ENCODE measurements at places on chromosomes 12 and 14.
A peak's percentile ranks its signal among the peaks of the same experiment; 100 is the strongest.

- DNase-seq, result no peak
These were observed 33.2 kb upstream of the STRN3 start for GRCh38 chr14:31059152-31059924.

DNA sequence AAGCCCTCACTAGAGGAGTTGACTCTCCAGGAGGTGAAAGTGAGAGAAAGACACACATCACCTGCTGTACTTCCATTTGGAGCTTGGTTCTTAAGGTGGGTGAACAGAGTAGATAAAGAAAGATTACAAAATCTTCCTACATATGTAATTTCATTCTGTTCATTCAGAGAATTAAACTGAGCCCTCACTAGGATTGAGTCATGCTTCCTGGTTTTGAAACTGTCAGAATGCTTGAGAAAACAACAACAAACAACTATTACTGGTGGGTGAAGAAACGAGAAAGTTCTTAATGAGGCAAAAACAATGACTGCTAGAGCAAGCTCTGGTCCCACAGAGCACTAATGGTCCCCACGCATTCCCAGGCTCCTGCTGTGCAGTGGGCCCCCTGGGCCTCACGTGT lies 841.7 kb downstream of the VRK1 start:
- DNase-seq, result no peak

DNA sequence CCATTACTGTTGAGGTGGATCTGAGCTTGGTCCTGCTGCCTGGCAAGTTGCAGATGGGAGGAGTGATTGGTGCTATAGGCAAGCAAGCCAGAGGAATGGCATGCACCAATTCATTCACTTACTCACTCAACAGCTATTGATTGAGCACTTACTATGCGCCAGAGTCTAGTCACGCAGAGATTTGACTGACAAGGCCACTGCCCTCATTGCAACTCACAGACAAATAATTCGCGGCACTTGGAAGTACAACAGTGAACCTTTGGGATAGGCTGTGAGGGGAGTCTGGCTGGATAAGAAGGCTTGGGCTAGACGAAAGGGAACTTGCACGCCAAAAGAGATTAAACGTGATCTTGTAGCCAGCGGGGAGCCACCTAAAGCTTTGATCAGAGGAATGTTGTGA lies 96.2 kb downstream of the NEDD1 start:
- no peak for DNase-seq

GRCh38 chr12:101939856-101940265 lies 62.5 kb downstream of the DRAM1 start:
- peak; percentile 60 for DNase-seq

DNA sequence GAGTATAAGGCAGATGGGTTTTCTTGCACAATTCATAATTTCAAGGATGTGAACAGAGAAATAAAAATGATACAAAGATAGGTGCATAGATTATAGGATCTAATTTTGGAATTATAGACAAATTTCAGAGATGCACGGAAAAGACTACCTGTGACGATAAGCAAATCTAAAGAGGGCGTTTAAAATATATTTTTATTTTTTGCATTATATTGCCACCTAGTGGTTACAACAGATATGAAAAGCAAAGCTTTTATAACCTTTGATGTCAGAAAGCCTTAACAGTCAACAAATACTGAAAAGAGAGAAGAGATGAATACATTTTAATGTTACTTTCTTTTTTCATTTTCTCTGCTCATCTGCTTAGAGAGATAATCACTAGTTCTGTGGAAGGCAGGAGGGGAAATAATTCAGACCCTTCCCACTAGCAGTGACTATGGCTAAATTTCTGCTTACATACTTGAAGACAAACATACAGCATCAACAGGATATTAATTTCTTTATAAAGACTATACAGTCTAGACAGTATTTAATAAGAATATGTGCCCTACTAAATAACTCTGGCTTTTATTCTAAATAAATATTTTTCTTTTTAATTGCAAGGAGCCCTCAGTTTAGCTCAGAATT lies 46.3 kb downstream of the NTS start:
- DNase-seq, result peak; percentile 14

DNA sequence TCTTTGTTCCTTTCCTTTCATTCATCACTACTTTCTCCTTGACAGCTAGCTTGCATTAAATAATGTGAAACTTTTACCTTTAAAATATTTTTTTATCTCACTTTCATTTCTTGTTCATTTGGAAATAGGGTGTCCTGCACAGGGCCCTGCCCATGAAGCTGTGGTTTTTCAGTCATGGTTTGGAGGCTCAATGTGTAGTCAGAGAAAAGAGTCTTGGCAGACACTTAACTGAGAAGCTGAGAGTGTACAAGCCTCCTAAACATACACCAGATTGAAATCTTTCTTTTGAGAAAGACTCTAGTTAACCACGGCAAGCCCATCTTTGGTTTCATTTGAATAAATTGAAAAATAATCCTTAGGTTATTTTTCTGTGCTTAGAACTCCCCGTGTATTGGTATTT lies 74.2 kb downstream of the KICS2 start:
- DNase-seq, result no peak

- no peak for DNase-seq
These were observed 12.9 kb upstream of the TRIM9 start for GRCh38 chr14:51107801-51108200.

GRCh38 chr12:120584343-120585149 lies 3.3 kb upstream of the POP5 start:
- peak; percentile 82 for DNase-seq

- no peak for DNase-seq
These were observed 258.9 kb downstream of the VRK1 start for GRCh38 chr14:97056086-97056485.

DNA sequence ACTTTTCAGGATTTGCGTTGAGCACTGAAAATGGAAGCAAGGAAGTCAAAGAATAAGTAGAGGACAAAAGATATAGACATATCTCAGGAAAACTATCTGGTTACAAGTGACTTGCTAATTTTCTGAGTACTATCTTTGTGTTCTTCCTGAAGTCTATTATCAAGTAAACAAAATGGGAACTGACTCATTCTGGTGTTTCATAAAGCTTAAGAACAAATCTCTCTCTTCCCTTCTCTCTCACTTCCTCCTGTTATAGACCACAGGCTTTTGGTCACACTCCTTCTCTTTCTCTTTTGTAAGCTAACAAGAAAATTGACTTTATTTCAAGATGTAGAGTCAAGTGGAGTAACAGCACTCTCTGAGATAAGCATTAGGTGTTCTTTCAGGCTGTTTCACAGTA lies 406.6 kb upstream of the SYT1 start:
- no peak for DNase-seq

DNA sequence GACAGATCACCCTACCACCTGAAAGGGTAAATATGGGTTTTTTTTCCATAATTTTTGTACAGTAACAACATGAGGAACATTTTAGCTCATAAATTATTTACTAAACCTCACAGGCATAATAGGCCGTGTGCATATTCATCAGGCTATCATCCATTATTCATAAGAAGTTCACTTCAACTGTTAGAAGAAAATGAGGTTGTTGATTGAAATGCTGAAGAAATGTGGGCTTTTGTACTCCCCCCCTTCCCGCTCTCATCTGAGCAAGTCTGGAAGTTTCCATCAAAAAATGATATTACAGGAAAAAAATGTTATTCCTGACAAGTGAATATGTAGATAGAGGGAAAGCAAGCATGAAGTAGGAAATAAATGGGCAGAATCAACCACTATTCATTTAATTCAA lies 7.9 kb upstream of the POU6F1 start:
- DNase-seq, result no peak

- DNase-seq, result peak; percentile 81
These were observed 702 bp downstream of the FAM222A start for GRCh38 chr12:109714141-109714912.

- no peak for DNase-seq
These were observed 98.7 kb downstream of the ASCL4 start for GRCh38 chr12:107873223-107873622.

- peak; percentile 23 for DNase-seq
These were observed 41.7 kb upstream of the DDX11 start for GRCh38 chr12:31031951-31032335.

DNA sequence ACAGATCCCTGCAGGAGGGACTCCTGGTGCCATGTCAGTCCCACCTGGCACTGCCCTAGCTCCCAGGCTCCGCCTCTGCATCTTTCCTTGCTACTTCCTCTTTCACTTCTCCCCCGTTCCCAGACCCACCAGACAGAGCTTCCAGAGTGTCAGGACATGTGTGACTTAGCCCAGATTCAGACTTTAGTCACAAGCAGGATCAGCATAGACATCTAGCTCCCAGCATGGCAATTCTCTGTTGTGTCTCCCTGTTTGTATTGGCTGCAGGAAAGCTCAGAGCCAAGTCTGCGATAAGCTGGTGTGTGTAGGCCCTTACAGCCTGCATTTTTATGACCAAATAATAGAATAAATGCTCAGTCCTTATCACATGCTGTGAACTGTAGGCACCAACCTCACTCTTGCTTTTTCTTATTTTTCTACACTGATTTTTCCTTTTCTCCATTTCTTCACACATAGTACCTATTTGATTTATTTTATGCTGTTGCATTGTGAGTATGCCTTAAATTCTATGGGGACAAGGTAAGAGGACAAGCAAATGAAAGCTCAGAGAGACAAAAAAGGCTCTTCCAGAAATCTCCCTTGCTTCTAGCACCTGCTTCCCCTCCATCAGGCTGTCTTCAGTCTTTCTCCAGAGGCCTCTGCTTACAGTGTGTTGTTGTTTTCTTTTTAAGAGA lies 5.9 kb downstream of the DHRS2 start:
- no peak for DNase-seq

- no peak for DNase-seq
These were observed 108.8 kb downstream of the TXNDC16 start for GRCh38 chr14:52443506-52443905.

DNA sequence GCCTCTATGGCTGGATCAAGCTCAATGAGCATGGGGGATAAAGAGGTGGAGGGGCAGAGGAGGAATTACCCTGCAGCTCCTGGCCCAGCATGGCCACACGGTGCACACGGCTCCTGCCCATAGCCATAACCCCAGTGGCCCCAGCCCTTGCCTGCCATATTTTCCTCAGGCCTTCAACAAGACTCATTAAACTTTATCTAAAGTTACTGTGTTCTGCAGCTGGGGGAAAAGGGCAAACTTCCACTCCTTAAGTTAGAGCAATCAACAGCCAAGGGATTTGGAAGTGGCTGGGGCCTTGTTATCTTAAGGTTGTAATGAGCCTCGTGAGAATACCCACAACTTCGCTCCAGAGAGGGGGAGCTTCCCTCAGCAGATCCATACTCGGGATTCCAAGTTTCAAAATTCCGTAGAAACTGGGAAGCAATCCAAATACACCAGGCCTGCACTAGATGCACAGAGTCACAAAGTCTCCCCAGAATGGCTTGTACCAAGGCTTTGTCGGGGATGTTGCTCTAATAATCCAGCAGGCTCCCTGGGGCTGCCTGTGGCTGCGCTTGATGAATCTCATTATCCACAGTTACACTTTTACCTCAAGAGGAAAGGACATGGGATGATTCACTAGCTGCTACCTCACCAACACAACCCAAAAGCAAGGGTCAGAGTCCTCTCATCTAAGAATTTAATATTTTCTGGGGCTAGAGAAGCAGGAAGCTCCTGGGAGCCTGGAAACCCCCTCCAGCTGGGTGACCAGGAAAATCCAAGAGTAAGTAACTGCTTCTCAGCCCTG lies 13.0 kb upstream of the OR6J1 start:
- DNase-seq, result no peak

DNA sequence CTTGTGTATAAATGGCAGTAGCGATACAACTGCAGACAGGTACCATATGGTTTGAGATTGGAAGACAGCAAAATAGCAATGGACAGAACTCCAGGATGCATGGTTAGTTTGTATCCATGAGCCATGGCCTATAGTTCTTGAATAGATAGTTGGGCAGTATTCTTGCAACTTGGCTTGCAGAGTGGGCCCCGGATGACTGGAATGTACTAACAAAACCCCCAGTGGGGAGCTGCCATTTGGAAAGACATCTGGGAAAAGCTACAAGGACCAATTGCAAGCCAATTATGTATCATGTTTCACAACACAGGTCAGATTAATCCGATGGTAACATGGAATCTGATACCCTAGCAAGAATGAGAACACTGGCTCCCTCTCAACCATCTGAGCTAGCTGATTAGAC lies 279.6 kb downstream of the RERGL start:
- no peak for DNase-seq

DNA sequence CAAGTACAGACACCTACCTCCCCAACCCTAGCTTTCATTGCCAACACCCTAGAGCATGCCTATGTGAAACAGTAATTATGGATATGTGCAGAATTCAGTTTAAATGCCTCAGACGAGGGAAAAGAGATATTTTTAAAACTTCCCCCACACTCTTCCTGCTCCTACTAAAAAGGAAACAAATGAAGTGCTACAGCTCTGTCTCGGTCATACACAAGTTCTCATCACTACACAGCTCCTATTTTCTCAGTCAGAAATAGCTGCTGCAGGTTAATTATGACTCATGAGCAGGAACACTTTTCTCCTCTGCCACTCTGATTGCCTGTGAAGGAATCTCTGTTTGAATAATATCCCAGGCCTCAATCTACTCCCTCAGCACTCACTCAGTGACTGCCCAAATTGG lies 703.6 kb upstream of the FLRT2 start:
- DNase-seq, result no peak

DNA sequence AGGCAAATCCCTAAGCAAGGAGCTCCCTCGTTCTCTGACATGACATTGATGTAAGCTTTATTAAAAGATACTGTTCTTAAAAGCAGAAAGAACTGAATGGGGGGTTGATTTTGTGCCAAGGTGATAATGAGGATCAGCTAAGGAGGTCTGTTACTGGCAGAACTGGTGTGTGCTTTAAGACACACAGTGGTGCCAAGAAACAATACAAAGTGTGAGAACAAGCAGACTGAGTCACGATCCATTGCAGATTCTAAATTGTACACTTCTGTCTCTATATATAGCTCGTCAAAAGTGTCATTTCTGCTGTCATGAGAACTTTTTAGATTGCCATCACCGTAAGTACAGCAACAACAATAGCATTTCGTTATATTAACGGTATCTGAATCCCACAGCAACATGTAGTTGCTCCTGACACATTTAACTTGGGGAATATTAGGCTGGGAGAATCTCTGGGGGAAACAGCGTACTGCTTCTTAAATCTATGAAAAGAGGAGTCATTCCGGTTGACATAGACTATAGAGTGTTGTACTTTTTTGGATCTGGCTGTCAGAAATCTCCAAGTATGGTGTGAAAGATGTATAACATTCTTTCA lies 151.3 kb upstream of the PRKD1 start:
- no peak for DNase-seq

DNA sequence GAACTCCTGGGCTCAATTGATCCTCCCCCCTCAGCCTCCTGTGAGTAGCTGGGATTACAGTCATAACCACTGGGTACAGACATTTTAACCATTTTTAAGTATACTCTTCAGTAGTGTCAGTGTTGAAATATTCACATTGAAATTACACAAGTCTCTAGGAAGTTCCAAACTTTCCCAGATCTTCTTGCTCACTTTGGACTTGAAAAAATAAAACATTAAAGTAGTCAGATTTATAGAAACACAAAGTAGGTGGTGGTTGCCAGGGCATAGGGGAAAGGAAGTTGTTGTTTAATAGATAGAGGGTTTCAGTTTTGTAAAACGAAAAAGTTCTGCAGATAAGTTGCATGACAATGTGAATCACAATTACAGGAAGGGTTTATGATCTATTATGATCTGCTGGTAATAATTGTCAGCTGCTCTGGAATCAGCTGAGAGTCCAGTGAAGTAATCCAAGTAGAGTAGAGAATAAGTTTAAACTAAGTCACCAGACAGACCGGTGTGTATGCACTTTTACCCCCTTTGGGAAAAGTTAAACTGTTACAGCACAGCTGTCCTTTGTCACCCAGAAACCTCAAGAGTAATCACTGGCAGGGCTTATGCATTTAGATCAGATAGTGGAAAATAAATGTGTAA lies 27.4 kb downstream of the PCNX1 start:
- no peak for DNase-seq

GRCh38 chr14:90556666-90557450 lies 160.0 kb downstream of the CALM1 start:
- DNase-seq, result no peak

- no peak for DNase-seq
These were observed 7.2 kb upstream of the CRIP2 start for GRCh38 chr14:105467249-105467941.
